ENCODE measurements at places on chromosomes 3 and 15.

- no peak for DNase-seq
Measured at GRCh38 chr3:174524203-174524602, 334.9 kb upstream of the NAALADL2 start.

- DNase-seq: no peak
Measured at GRCh38 chr3:120875507-120875906, 32.5 kb upstream of the STXBP5L start.

DNA sequence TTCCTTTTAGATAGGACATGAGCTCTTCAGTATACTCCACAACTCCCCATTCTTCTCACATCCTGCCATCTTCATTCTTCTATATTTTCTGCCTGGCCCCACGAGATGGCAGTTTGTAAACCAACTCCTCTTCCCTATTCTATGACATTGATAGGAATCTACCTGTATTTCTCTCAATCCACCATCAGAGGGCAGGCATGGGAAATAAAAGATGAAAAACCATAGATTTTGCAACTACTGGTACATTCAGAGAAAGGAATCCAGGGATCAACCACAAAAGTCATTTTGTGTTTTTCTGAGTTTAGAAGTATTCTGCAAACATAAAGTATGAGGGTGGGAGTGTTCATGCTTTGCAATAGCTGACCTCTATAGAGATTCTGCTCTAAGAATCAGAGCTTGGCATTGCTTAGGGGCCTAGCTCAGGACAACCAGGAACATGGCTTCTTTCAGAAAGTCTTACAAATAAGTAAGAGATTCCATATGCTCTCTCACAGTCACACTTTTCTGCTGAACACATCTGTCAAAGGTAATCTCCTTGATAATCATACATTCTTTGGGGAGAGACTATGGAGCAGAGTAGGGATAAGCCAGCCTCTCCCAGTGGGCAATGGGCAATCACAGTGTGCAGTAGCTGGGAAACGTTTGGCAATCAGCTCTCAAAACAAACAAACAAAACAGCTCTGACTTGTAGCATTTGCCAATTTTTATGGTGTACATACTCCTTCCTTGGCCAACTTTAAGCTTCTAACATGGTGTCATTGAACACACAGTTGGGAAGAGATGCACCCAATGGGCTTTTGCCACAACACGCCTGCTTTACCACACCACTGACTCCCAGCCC, 43.1 kb upstream of the SLC25A36 start:
- DNase-seq: no peak

DNA sequence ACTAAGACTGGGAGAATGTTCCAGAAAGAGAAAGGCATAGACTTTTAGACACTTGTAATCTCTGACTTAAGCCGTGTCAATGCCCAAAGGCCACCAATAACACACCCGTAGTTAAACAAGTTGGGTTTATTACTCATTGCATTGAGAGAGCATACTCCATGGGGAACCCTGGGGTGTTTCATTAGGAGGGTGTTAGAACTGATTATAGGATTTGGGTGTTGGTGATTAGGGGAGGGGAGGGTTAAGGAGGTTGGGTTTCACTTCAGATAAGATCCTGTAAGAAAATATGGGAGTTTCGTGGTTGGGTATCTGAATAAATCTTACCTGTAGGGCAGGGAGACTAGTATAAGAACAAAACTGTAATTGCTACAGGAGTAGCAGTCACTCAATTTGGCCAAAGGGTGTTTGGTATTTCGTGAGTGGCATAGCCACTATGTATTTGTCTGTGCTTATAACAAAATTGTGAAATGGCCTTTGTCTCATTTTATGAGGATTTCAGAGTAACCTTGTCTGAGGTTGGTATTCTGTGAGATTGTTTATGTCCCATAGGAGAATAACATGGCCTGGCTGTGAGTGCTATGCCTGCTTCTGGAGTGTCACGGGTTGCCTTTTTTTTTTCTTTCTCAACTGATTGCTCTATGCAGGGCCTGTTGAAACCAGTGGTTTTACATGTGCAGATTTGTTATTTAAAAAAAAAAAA, 2.9 kb downstream of the HACD3 start:
- DNase-seq: no peak

DNA sequence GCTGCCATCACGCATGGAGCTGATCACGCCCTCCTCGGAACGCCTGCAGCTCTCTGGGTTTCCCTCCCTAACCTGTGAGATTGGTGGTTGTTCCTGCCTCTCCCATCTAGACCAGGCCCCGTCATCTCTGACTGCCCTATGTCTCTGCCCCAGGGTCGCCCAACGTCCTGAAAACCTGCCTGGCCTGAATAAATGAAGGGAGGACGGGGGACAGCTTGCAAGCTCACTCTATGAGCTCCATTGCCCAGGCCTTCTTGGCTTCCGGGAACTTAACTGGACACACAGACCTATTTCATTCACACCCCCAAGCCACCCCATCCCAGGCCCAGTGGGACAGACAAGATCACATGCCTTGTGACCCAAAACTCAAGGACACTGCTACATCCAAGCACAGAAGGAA, 274.2 kb downstream of the XXYLT1 start:
- no peak for DNase-seq

DNA sequence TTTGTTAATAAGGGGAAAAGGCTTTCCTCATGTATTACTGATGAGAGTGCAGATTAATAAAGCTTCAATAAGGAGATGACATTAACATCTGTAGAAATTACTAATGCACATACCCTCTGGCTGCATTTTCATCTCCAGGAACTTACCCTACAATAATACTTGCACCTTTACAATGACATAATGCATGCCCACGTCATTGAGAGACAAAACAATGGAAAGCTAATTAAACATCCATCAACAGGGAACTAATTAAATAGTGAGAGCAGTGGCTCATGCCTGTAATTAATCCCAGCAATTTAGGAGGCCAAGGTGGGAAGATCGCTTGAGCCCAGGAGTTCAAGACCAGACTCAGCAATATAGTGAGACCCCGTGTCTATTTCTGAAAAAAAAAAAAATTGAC, 32.8 kb upstream of the DET1 start:
- no peak for DNase-seq

- no peak for DNase-seq
Measured at GRCh38 chr3:78905700-78906099, 862.1 kb downstream of the ROBO1 start.

- DNase-seq: no peak
Measured at GRCh38 chr3:11622586-11623550, 20.8 kb downstream of the VGLL4 start.

DNA sequence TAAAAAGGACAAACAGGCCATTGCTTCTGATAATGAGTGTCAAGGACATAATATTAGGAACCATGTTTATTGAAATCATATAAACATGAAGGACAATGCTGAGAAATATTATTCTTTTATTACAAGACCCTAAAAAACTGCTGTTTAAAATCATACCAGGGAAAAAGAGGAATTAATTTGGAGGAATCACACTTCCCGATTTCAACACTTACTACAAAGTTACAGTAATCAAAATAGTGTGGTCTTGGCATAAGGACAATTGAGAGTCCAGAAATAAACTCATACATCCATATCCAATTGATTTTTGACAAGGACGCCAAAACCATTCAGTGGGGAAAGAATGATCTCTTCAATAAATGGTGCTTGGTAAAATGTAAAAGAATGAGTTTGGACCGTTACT, 13.0 kb downstream of the CYP1A1 start:
- no peak for DNase-seq

DNA sequence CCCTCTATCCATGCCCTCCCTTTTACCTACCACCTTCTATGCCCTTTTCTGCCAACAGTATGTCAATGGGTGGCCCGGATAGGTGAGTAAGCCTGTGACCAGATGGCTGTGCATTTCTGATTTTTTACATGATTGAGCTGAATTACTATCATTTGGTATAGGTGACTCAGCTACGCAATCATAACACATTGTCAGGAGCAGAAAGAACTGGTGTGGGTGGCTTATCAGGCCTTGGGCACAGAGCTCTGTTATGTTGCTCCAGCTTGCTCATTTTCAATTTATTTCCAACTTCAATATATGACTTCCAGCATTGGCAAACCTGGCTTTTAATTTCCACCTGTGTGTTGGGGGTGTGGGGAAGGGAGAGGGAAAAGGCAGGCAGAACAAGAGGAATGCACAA, 86.6 kb upstream of the AGBL1 start:
- DNase-seq: no peak

DNA sequence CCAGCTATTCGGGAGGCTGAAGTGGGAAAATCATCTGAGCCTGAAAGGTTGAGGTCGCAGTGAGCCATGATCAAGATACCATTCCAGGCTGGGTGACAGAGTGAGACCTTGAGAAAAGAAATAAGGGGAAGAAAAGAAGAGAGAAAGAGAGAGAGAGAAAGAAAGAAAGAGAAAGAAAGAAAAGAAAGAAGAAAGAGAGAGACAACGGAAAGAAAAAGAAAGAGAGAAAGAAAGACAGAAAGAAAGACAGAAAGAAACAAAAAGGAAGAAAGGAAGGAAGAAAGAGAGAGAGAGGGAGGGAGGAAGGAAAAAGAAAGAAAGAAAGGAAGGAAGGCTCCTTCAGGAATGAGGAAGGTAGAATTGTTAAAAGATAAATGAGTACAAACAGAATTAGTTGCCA, 84.5 kb downstream of the RPL22L1 start:
- no peak for DNase-seq

- DNase-seq: no peak
Measured at GRCh38 chr3:59341459-59341858, 291.6 kb upstream of the CFAP20DC start.

GRCh38 chr3:141387516-141387915, 19.2 kb downstream of the ZBTB38 start:
- no peak for DNase-seq

DNA sequence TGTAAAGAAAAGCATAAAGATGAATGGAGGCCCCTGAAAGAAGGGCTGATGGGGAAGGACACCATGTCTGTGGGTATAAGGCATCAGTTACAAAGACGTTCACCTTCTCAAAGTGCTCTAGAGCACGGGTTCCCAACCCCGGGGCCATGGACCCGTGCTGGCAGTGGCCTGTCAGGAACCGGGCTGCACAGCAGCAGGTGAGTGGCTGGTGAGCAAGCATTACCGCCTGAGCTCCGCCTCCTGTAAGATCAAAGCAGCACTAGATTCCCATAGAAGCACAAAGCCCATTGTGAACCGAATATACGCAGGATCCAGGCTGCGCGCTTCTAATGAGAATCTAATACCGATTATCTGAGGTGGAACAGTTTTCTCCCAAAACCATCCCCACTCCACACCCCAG, 25.7 kb downstream of the MYO1E start:
- DNase-seq: no peak

DNA sequence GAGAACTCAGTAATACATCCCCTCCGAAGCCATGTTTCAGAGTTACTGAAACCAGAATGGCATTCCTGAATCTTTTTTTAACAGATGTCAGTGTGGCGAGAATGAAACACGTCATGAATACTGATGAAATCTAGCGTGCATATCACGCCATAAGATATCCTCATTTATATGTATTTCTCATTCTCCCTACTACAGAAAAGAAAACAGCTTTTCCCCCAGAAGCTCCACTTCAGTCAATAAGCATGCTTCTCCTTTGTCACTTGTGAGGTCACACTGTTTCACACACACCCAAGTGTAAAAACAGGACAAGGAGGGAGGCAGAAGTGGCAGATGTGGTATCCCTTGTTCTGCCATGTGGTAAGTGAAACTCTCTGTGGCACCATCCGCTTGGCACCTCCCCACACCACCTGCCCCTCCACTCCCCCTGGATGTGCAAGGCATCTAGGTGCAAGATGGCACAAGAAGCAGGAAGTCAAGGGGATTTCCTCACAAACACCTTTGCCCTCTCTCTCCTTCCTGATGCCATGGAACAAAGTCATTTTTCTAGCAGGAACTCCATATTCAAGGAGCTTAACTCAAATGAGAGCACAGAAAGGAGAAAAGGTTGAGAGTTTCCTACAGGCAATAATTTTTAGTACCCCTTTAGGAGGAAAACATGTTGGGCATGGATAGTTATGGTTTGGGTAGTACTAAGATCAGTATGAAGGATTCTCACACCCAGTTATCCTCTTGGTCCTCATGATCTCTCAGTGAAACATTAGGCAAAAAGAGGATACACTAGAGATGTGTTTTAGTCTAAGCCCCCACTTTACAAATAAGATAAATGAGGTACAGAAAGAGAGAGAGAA, 47.5 kb upstream of the FRMD4B start:
- no peak for DNase-seq

DNA sequence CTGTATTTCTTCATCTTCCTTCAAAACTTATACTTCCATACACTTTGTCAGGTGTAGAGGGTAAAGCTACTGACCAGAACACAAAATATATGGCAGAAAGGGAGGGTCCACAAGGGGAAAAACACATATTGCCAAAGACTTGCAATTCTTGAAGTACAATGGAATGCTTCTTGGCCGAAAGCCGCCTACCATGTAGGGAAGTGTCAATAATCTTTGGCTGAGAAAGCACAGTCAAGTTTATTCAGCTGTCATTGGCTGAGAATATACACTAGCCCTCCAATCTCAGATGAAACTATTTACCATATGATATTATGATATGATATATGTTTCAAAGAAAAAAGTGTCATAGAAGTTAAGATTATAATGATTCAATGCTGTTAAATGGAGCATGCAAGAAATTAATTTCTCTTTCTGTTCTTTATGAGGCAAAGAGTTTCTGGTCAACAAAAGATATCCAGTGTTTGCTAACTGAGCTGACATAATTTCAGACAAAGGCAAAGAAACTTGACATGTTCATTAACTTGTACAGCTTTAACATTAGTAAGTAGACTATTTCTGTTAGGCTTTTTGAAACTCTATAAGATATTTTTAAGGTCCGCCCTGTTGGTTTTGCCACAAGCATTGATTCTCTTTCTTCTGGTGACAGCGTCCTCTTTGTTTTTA, 89.0 kb upstream of the LPP start:
- no peak for DNase-seq

DNA sequence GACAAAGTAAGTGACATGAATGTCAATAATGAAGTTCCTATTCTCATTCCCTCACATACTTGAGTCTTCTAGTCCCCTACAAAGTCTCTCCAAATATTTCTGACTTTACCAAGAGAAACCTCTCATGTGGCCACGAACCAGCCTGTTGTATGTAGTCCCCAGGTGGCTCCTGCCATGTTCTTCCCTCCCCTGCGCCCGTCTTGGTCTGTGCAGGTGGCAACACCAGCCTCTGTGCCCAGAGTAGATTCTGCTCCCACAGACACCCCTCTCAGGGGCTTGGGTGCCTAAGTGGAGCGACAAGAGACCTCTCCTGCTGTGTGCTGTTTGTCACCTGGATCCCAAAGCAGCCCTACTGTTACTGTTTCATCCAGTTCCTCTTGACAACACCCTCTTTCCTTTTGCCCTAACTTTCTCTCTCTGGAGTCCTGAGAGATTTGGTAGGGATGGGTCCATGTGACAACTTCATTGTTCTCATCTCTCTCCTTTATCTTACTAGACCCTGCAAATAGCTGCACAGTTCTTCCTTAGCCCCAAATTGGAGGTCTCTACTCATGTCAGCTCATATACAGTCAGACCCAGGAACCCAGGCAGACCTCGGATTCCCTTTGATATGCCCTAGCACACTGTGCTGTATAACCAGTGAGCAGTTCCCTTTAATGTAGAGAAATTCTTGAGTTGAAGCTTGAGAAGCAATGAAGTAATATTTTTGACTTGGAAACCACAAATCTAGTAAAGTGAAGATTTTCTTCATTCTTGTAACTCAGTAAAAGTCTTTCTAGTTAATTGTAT, 56.9 kb downstream of the POLR2M start:
- no peak for DNase-seq

GRCh38 chr15:70322051-70322668, 224.4 kb upstream of the TLE3 start:
- no peak for DNase-seq

GRCh38 chr3:100124201-100124761, 10.0 kb upstream of the FILIP1L start:
- no peak for DNase-seq
